ENCODE measurements at places on chromosomes 5 and 9.
A peak's percentile ranks its signal among the peaks of the same experiment; 100 is the strongest.

- no peak for DNase-seq
Observed at GRCh38 chr9:128275198-128276007, at the start of gene GOLGA2. Gene GOLGA2 (minus strand): TSS chr9:128276007. CDS start chr9:128275976, 31 bp downstream.

- no peak for DNase-seq
Observed at GRCh38 chr5:39469777-39470415, 45.1 kb upstream of the DAB2 start.

GRCh38 chr5:114123654-114124053 is 238.2 kb upstream of the KCNN2 start:
- DNase-seq: no peak

DNA sequence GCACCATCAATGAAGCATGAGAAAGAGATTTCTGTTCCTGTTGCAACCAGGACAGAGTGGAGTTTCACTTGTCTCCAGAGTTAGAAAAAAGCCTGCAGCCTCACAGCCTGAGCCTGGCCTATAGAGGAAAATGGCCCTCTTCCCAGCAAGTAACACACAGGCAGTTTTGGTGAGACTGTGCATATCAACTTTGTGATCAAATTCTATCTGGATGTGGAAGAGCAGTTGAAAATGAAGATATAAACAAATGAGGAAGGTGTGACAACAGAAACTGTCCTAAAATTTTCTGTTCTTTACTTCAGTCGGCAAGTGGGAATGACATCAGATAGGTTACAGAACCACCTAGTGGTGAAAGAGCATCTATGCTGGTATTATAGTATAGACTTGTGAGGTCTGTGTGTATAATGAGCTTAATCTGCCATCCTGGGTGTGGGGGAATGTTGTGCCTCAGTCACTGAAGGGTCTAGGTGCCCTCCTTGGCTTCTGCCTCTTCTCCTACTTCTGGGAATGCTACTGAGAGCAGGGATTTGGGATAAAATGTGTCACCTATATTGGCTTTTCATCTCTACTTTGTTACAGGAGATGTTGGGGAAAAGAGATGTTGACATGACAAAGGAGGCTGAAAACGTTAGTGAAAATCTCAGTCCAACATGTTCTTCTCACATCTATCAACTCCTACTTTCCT is 28.2 kb downstream of the YIPF5 start:
- DNase-seq: no peak

- no peak for DNase-seq
Observed at GRCh38 chr5:73280386-73280785, 107.4 kb downstream of the TMEM174 start.

DNA sequence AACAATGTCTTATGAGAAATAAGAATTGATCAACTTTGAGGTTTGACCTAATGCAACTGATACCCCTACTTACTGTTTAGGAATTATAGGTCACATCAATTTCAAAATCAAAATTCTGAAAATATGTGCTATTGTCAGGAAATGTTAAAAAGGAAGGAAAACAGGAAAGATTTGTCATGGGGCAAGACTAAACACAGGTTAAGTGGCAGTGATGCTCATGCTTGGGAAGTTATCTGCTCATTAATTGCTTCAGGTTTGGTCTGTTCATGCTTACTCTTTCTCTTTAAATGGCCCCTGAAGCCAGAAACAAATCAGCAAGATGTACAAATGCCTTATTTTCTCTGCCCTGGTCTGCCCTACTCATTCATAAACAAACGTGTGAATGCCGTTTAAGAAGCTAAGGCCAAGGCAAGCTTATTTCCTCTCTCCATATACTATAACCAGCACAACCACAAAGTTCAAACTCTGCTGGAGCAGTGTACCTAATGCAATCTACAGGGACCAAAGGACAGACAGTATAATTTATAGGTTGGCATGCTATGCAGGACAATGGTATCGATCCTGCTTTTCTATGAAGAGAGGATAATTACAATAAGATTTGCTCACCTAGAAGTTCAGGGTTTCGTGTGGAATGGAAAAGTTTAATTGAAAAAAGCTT is 177.2 kb downstream of the GNAQ start:
- no peak for DNase-seq

GRCh38 chr5:462051-462481 is 19.1 kb downstream of the EXOC3 start:
- no peak for DNase-seq

DNA sequence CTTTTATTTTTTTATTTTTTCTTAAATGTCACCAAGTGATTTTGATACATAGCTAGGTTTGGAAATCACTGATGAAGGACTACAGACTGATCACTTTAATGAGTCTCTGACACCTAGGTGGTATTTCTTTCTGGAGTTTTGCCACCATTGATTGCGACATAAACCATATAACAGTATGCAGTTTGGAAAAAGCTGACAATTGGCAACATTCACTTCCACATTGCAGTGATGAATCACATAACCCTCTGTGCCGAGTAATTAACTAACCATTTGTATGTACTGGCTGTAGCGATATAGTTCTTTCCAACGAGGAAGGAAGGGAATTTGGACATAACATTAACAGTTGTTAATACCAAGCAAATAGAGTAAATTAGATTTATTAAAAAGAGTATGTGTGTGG is 222.9 kb upstream of the EFNA5 start:
- no peak for DNase-seq

- peak; percentile 75 for DNase-seq
Observed at GRCh38 chr9:95137587-95138145, 179.8 kb downstream of the FANCC start.

GRCh38 chr5:68268101-68268851 is 52.7 kb downstream of the PIK3R1 start:
- DNase-seq: no peak

DNA sequence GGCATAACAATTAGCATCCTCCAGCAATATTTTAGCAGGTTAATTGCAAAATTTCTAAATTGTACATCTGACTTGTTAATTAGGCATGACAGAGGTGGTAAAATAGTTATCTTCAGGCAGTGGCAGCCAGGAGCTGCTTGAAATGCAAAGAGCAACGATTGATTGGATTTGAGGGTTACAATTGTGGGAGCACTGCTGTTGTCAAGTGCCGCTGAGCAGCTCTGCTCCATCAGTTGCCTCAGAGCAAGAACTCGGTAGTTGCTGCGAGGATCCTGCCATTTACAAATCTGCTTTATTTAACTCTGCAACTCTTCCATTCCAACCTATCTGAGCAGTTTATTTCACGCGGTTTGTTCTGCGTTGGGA is 12.6 kb downstream of the PBX3 start:
- DNase-seq: peak; percentile 36

GRCh38 chr9:71552480-71552879 is 215.8 kb downstream of the CEMIP2 start:
- DNase-seq: no peak

- no peak for DNase-seq
Observed at GRCh38 chr9:17839776-17840175, 260.9 kb downstream of the SH3GL2 start.

DNA sequence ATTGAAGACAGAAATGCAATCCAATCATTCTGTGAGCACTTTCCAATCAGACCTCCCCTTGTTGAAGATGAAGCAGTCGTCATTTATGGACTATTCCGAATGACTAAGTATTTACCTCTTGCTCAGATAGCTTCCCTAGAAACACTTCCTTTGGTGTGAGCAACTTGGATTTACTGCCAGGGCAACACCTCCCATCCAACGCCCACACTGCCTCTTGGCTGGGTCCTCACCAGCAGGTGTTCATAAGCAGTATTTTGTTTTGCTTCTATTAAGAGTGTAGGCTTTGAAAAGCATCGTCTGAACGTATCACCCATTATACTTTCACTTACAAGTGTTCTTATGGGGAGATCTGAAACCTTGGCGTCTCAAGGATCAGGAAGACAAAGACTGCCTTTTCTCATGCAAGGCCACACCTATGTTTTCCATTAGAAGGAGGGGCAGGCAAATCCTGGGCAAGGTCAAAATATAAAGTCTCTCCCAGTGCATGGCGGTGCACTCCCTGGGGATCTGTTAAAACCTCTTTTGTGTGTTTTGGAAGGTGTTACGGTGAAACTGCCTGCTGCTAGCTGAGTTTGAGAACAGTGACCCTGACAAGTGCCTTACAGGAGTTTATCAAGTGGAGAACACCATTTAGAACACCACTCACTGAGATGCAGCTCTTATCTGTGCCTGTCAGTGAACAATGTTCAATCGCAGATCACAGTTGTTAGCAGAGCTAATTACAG is 10.6 kb upstream of the MARCHF3 start:
- peak; percentile 30 for DNase-seq

DNA sequence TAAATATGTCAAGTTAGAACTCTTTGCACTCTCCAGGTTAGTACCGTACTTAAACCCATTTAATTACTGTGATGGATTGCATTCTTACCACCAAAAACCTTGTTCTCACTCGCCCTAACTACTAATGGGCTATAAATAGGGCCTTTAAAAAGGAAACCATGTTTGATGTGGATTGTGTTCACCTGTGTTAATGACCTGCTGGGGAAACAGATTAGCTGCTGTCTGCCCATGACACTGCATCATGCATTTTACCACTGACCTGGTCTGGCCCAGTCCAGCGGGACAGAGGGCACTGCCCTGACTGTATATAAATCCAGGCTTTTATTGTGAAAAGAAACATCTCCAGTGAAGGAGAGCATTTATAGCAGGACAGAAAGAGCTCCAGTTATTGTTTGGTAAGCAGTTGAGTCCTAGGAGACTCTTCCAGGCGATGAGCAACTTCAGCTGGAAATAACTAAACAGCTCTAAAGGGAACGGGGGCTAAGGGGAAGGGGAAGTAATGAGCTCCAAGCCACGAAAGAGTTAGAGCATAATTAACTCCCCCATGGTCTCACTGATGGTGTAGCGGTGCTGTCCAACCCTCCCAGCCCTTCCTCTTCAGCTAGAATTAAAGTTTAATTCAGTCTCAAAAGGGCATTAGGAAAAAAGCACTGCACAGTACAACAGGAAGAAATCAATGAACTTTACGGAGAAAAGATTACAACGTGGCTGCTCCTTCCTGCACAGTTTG is 303.1 kb downstream of the ENC1 start:
- DNase-seq: no peak

- no peak for DNase-seq
Observed at GRCh38 chr5:33725806-33726205, 166.0 kb downstream of the ADAMTS12 start.

DNA sequence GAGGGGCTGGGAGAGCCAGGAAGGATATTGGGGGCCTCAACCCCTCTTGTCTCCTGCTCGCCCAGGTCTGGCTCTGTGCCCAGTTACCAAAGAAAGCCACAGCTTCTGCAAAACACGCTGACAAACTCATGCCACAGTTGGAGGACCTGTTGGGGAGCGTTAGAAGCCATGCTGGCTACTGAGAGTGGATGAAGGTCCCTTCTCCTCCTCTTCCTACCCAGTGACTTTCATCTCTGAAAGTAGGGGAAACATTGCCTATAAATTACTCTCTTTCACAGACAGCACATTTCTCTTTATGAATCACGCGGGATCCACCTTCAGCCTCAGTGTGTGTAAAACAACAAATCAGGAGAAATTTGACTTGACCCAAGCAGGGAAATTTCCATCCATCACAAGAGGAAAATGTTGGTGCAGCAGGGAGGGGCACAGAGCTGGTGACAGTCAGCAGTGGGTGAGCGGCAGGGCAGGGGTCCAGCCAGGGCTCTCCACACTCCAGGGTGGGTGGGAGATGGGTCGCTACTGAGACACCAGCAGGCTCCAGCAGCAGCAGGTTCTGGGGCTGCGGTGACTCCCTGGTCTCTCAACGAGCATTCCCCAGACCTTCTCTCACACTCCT is 181.9 kb downstream of the FGF18 start:
- DNase-seq: no peak

- no peak for DNase-seq
Observed at GRCh38 chr9:71908825-71909224, 2.2 kb downstream of the ABHD17B start.

DNA sequence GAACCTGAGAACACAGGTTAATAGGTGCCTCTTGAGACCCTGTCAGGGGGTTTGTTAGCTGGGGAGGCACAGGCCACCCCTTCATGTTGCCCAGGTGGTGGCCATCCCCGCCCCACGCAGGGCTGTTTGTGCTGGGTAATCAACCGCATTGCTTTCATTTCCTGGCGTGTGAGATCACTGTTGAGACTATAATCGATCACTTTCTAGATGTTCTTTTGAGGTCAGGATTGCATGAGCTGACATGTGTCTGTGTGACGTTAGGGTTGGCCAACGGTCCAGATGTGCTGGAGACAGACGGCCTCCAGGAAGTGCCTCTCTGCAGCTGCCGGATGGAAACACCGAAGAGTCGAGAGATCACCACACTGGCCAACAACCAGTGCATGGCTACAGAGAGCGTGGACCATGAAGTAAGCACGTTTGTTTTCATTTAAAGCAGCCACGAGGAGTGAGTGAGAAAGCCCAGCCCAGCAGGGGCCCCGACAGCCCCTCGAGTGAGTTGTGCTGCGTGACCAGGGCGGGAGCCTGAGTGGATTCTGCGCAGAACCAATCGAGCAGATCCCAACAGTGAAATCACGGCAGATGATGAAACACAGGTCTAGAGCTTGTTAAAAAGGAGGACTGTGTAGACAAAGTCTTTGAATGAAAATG is 115.0 kb upstream of the CACNA1B start:
- no peak for DNase-seq

- DNase-seq: no peak
Observed at GRCh38 chr5:883475-884181, 9.0 kb downstream of the BRD9 start.

DNA sequence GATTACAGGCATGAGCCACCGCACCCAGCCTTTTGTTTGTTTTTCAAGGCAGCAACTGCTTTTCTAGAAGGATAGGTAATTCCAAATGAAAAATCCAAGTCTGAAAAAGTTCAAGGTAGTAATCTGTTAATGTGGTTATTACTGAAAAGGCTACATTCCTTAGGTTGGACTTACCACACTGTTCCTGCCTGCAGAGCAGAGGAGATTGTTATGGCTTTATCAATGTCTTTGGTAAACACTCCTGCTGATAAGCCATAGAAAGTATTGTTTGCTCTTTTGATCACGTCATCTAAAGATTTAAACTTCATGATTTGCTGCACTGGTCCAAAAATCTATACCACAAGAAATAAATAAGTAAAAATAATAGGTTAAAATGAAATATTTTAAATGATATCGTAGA is 43.4 kb downstream of the ALDH1A1 start:
- no peak for DNase-seq

DNA sequence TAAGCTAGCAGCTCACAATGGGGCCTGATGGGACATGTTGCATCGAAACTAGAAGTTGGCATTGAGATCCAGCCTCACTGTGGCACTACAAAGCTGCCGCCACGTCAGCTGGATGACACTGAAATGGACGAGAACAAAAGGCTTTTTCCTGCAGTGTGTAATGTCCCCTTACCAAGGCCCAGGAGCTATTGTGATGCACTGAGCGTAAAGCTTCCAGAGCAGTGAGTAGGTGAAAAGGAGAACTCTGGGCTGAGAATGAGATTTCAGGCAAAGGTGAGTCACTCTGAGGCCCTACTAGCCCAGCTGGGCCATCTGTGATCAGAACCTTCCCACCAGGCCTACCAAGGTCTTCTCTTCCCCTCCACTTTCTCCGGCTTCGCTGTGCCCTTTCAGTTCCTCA is 528.1 kb upstream of the KLF4 start:
- no peak for DNase-seq

Data from NCI-H1092 (cell line).